ENCODE measurements at places on chromosomes 3 and 15.
A peak's percentile ranks its signal among the peaks of the same experiment; 100 is the strongest.

DNA sequence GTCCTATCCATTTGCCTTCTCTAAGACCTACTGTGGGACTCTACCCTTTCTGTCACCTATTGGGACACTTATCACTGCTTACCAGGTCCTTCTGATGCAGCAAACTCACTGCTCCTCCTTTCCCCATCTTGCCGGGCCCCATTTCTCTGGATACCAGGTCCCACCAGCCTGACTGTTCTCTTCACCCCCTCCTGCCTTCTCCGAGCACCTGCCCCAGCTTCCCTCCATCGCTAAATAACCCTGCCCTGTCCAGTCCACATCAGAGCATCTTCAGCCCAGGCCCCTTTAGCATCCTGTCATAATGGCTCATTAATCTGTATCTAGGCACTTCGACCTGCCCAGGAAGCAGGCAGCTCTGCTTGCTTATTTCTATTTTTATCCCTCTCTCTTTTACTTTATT, 74.7 kb downstream of the CRYGS start:
- no peak for DNase-seq

GRCh38 chr3:183626877-183627594, 8.4 kb upstream of the KLHL24 start:
- no peak for DNase-seq

GRCh38 chr3:13543253-13543652, 5.7 kb upstream of the FBLN2 start:
- peak; percentile 96 for DNase-seq

DNA sequence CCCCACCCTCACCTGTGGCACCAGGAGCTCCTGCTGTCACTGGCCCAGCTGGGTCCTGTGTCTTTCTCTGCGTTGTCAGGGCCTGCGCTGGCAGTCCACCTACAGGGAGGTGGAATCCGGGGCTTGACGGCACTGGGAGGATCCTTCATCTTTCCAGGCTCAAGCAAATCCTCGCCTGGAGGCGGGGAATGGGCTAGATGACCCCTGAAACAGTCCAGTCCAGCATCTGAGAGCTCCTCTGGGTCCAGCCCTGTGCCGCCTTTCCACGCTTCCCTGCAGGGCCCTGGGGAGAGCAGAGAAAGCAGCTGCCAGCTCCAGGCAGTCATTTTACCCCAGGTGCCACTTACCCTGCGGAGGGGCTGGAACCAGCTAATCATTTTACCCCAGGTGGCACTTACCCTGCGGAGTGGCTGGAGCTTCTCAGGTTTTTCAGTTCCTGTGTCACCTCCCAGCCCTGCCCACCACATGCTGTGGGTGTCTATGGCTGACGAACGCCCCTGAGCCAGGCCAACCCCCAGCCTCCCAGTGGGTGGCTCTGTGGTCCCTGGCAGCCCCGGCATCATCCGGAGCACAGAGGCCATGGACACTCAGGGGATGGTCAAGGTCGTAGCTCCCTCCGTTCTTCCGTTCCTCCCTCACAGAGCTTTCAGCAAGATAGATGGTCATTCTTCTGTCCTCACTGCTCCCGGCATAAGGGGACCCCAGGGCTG, 17.9 kb upstream of the ADIPOQ start:
- DNase-seq, result no peak

- DNase-seq, result no peak
Measured at GRCh38 chr15:90143166-90143655, 40.9 kb upstream of the IDH2 start.

- peak; percentile 16 for DNase-seq
Measured at GRCh38 chr3:176978441-176978840, 218.8 kb downstream of the TBL1XR1 start.

DNA sequence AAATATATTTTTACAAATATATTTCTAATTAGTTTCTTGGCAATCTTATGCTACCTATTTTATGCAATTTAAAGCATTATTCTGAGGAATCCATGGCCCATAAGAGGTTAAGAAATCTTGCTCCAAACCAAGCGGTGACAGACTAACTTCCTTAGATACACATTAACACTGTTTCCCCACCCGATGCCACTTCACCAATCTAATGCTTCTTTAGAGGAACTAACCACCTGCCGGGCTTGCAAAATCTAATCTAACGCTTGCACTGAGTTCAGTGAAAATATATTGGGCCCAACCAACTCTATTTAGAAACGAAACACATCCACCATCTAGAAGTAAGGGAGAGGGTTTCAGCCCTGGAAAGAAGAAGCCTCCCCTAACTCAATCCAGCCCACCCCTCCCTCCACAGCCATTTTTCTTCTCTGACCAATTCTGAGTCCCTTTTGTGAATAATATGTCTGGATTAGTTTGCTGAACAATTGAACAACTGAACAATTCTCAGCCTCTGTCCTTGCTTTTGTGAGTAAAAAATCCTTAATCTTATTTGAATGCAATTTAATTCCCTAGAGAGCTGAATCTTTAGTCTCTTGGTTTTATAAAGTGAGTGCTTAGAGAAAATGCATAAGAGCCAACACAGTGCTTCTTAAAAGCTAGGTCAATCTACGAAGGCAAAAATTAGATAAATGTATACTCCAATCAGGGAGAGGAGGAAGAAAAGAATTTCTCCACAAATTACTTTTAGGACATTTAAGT, 150.4 kb upstream of the ADAMTS9 start:
- no peak for DNase-seq

DNA sequence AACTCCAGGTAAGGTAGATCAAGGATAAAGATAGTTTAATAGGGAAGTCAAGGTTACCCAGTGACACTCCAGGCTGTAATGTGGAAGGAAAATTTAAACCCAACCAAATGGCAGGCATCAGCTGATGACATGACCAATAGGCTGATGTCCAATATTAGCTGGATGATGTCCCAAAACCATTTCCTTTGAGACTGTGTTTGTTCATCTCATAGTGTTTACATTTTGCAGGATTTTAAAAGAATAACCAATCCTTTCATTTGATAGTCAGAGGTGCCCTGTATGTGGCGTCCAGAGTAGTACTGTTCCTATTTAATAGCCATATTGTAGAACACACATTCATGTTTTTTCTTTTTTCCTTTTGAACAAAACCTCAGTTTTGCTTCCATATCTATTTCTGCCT, 23.3 kb upstream of the TMEM158 start:
- no peak for DNase-seq

GRCh38 chr3:61248496-61248895, 2.8 kb downstream of the FHIT start:
- DNase-seq, result no peak

Data from AG10803 (cell line).